Stimulated activated CD4-positive, alpha-beta T cell treated with anti-CD3 and anti-CD28 coated beads, Interleukin-12 subunit alpha, Interleukin-12 subunit beta, amount 100 ng/mL, for 4 hours (primary cell): ENCODE measurements at places on chromosomes 16 and 17.

GRCh38 chr17:5509482-5509881 lies 23.1 kb downstream of the MIS12 start:
- DNase-seq, result no peak

DNA sequence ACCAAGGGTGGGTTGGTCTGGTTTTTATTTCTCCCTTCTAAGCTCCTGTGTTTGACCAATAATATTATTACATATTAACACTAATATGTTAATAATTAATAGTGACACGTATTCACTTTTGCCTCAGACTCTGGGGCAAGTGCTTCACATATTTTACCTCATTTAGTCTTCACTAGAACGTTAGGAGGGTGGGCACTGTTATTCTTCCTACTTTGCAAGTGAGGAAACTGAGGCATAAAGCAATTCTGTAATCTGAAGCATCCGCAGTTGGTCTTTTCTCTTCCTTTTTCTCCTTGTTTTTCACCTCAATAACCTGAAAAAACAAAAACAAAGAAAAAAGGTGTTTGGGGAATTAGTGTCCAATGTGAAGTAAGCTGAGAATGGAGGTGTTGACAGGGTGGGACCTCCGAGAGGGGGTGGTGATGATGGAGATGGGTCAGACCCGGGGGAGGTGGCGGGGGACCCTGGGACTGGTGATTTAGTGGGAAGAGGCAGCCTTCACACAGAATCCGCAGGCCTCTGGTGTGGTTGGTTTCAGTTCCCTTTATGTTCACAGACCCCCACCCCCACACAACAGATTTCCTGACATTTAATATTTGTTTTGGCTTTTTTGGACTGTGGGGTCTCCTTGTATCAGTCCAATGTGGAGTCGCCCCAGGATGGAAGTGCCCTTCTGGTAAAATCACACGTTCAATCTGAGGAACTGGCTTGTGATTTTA lies 3.7 kb downstream of the CDH1 start:
- no peak for DNase-seq

- no peak for DNase-seq
Measured at GRCh38 chr17:80615376-80615775, 70.7 kb downstream of the RPTOR start.

DNA sequence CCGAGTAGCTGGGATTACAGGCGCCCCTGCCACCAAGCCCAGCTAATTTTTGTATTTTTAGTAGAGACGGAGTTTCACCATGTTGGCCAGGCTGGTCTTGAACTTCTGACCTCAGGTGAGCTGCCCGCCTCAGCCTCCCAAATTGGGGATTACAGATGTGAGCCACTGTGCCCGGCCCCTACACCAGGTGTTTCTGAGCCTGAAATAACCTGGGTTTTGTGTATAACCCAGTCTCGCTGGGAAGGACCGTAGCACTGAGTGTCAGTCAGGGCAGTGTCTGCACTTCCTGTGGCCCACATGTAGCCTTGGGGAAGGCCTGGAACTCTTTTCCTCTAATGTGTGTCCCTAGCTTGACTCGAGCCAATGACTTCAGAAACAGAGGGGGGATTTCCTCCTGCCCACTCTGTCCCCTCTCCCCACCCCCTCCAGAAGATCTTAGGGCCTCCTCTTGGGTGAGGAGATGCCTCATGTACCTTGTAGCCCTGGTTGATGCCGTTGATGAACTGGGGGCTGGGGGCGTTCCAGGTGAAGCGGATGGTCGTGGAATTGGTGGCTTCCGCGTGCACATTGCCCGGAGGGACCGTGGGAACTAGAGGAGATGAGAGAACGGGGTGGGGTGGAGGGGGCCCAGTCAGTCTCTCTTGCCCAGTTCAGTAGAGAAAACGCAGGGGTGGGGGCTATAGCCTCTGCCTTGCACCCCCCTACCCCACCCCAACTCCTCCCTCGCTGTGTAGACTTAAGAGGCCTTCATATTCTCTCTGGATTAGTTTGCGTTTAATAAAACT lies 102.6 kb upstream of the CDC42EP4 start:
- no peak for DNase-seq

GRCh38 chr16:11253009-11253994 lies 2.7 kb downstream of the SOCS1 start:
- DNase-seq, result peak; percentile 41
